Midbrain (tissue), 1 donor: ENCODE measurements at places on chromosomes 12 and 14.

DNA sequence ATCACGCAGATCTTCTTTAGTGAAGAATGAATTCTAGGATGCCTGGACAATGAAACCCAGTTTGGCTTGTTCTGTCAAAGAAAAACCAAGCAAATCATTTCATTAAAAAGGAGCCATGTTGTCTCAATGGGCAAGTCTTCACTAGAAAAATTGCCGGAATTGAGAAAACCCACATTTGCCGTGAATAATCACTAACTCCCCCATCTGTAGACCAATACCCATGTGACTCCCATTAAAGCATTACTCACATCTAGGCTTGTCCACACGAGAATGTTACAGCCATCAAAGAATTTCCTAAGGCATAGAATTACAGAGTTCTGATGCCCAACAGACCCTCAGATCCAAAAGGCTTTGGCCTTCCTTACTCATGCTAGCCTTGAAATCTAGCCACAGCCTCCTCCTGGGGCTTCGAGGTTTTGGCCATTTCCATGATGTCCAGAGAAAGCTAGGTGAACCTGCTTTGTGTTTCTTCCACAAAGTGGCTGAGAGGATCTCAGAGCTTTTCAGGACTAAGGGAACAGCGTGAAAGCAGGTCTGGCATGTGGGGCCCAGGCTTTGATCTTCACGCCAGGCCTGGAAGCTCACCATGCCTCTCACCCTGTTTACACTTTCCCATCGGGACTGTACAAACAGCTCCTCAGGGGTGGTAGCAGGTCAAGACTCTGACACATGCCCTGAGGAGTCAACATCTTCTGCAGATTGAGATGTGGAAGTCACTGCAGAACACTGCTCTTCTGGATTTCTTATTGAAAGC is 12.1 kb downstream of the SLC7A8 start:
- no peak for DNase-seq

GRCh38 chr14:45867046-45867894 is 614.3 kb upstream of the MIS18BP1 start:
- DNase-seq: no peak

DNA sequence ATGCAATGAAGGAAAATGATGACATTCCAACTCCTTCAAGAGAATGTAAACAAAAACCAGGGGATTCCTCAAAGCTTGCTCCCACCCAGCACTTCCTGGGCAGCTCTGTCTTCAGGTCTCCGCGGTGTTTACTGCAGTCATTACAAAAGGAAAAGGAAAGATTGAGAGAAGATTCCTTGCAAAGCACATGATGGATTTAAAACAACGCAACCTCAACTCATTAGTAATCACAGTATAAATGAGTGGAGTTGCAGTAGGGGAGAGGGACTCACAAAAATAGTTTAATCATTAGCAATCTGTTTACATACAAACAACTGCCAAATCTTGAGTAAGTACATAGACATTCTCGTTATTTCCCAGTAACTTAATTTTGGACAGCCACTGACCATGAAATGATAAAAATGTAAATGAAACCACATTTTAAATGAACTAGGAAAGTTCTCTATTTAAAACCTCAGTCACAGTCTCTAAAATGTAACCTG is 49.7 kb upstream of the OVCH1 start:
- DNase-seq: no peak

GRCh38 chr12:107386569-107386968 is 293.2 kb upstream of the CRY1 start:
- no peak for DNase-seq

GRCh38 chr14:34331728-34332623 is 130.1 kb downstream of the SPTSSA start:
- peak; percentile 44 for DNase-seq

- DNase-seq: no peak
These were observed 313.8 kb downstream of the CEP128 start for GRCh38 chr14:80627745-80628144.

- DNase-seq: no peak
These were observed 221.2 kb downstream of the RAD51B start for GRCh38 chr14:68040633-68041369.

- no peak for DNase-seq
These were observed 79.2 kb upstream of the NCOR2 start for GRCh38 chr12:124646385-124647230.

- DNase-seq: peak; percentile 53
These were observed 172.2 kb upstream of the DDHD1 start for GRCh38 chr14:53325176-53325806.

GRCh38 chr12:5034603-5035002 is 9.1 kb upstream of the KCNA5 start:
- DNase-seq: no peak

DNA sequence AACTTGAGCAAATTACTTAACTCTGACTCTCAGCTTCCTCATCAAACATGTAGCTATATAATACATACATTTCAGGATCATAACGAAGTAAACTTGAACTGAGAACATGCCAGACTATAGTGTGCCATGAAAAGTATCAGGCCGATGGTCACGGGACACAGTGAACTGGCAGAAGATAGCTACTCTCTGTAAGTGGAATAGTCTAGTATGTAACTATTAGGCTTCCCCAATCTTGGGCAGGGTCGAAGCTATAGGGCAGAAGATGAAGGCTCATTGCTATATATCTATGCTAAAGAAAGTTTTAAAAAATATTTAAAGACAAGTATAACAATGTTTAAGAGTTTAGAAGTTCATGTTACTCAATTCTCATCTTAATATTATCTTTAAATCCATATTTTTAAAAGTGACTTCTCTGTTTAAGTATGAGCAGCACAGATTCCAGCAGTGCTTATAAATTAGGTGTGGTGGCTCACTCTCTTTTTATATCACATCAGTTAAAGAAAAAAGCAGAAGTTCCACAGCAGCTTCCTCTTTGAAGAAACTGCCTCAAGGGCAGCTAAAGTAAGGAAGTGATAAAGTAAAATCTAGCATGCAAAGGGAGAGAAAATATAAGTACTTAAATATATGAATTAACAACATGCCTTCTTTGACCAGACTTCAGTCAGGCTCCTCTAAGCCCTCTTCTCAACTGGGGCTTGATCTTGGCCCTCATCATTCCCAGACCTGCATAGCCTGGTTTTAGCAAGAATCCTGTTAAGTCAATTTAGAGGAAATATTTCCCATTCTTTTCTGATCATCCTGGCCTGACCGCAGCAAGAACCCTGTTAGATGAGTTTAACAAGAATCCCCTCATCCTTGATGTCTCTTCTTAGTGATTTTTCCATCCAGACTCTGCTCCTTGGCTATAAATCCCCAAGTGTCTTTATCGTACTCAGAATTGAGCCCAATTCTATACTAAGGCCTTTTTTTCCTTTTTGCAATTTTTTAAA is 8.4 kb upstream of the GLIPR1 start:
- DNase-seq: no peak

- no peak for DNase-seq
These were observed 1.3 kb upstream of the AEBP2 start for GRCh38 chr12:19437996-19438395.

DNA sequence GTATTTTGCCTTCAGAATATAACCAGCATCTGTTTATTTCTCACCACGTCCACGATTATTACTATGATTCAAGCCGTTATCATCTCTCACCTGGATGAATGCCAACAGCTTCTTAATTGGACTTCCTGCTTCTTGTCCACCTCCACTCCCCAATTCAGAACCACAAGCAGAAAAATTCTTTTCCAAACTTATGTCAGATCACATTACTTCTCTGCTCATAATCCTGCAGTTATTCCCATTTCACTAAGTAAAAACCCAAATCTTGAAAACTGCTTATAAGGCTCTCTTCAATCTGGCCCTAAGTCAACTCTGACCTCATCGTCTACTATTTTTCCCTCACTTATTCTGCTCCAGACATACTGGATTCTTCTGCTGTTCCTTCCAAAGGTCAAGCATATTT is 2.0 kb downstream of the CRY1 start:
- DNase-seq: no peak

- DNase-seq: peak; percentile 29
These were observed 197.2 kb upstream of the PLEKHG7 start for GRCh38 chr12:92505254-92506231.

DNA sequence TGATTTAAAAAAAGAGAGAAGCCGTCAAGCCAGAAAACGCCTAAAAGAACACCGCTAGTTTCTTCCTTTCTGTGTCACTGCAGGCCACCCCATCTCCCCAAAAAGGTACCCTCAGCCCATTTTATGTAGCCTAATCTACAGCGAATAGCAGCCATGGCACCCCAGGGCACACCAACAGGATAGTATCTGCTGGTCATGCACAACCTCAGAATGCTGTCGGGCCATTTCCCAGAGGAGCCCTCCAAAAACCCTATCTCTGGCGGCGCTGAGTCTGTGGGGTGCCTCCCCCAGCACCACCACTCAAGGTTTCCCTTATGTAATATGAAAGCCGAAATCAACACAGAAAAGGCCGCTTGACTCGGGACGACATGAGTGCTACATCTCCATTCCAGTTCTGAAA is 98.9 kb downstream of the BCL11B start:
- DNase-seq: no peak

DNA sequence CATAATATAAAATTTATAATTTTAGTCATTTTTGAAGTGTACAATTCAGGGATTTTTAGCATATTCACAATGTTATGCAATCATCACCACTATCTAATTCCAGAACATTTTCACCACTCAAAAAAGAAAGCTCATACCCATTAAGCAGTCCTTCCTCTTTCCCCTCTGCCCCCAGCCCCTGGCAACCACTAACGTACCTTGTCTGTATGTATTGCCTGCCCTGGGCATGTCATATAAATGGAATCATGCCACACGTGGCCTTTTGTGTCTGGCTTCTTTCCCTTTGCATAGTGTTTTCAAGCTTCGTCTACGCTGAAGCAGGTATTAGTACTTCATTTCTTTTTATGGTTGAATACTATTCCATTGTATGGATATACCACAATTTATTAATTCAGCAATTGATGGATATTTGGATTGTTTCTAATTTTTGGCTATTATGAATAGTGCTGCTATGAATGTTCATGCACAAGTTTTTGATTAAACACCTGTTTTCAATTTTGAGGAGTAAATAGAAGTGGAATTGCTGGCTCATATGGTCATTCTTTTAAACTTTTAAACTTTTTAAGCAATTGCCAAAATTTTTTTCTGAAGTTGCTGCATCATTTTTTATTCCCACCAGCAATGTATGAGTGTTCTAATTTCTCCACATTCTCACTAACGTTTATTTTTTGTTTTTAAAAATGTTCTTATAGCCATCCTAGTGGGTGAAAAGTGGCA is 1.6 kb upstream of the SSTR1 start:
- no peak for DNase-seq

GRCh38 chr12:38906482-38907200 is 1.2 kb upstream of the CPNE8 start:
- peak; percentile 86 for DNase-seq

DNA sequence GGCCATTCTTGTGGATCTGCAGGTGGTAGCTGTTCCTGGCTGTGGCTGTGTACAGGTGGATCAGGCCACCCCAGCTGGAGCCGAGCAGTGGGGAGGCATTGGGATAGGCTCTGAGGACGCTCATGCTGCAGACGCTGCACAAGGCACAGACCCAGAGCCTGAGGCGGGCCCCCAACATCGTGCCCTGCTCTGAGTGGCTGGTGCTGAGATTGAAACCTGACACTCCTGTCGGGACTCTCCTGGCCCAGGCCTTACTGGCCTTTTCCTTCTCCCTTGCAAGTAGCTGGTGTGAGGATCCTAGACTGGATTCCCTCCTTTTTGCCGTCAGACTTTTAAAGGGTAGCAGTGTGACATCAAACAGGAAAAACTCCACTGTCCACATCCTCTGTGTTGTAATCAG is at the start of gene FGF23:
TSS of gene FGF23 (minus strand) at position 308 of the 400 bp plus-strand sequence. CDS start at position 178, 130 bp downstream.
- no peak for DNase-seq

GRCh38 chr12:31578632-31579031 is 12.3 kb downstream of the DENND5B start:
- peak; percentile 35 for DNase-seq

- DNase-seq: no peak
These were observed 9.3 kb downstream of the ANKRD33 start for GRCh38 chr12:51897181-51897580.

DNA sequence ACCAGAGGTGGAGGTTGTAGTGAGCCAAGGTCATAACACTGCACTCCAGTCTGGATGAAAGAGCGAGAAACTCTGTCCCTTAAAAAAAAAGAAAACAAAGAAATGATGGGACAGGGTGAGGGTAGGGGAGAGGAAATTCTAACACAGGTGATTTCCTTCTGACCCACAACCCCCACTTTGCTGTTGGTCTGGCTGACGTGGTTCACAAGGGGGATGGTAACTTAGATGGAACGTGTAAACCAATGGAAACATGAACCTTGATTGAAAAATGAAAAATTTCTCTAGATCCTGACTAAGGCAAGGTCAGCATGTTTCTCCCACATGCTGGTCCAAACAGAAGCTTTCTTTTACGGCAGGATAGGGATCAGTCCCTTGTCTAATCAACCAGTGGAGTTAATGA is 15.8 kb upstream of the RIOX1 start:
- DNase-seq: no peak

GRCh38 chr14:99209409-99209808 is 62.6 kb downstream of the BCL11B start:
- DNase-seq: no peak

DNA sequence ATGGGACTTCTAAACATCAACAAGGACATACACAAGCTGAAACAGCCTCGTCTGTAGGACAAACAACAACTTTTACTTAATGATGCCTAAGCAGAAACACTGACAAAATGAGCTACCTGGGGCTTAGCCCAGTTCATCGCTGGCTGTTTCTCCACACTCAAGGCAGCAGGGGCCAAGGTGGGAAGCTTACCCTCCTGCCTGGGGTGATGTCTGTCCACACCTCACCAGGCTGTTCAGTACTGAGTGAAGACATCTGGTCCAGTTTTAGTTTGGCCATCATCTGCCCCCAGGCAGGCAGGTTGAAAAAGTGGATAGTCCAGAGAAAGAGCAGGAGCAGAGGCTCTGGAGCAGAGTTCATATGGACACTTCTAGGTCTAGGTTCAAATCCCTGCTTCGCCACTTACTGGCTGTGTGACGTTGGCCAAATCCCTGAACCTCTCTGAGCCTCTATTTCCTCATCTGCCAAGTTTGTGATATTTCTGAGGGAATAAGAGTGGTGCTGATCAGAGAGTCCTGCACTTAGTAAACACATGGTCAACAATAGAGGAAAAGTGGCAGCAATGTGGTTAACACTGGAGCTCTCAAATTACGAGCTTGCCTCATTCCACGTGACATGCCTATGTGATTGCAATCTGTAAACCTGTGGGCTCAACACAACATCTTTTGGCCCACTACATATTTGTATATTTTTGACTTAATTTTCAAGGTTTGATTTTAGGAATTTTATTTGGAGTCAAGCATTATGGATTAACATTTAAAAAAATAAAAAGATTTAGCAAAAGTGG is 720.1 kb upstream of the TMEM132C start:
- DNase-seq: no peak

GRCh38 chr14:31926123-31926522 is 151.0 kb upstream of the ARHGAP5 start:
- peak; percentile 18 for DNase-seq

DNA sequence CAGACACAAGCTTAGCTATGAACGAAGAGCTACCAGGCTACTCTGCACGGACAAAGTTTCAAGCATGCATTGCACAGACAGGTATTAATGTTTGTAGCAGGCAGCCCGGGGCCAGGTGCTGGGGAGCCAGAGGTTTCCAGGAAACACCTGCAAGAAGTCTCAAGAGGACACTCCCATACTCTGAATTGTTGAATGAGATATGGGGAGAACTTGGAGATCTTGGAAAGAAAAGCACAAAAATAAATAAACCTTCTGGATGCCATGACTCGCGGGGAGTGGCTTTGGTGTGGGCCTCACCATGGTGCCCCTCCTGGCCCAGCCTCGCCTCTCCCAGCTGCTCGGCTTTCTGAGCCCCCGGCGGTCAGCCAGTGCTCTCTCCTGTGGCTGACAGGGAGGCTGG is 186.8 kb downstream of the TTC7B start:
- no peak for DNase-seq

GRCh38 chr12:51833448-51834227 is 14.9 kb downstream of the FIGNL2 start:
- no peak for DNase-seq
